ENCODE measurements at places on chromosomes 3 and 15.
A peak's percentile ranks its signal among the peaks of the same experiment; 100 is the strongest.

DNA sequence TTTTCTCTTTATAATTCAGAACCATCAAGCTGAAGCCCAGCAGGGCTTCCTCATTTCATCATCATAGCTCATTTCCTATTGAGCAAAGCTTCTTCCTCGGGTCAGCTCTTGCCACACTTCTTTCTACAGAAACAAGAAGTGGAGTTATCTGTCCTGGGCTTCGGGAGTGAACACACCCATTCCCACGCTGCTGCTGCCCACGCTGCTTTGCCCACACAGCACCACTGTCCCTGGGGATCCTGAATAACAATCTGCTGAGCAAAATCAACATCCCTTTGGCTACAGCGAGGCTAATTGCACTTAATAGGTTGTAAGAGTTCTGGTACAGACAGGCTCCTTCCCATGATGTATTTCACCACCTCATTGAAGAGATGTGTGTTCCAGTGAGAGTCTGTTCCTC is 23.7 kb downstream of the CEP19 start:
- DNase-seq: no peak

- DNase-seq: no peak
Observed at GRCh38 chr3:134359121-134360010, 14.9 kb downstream of the AMOTL2 start.

DNA sequence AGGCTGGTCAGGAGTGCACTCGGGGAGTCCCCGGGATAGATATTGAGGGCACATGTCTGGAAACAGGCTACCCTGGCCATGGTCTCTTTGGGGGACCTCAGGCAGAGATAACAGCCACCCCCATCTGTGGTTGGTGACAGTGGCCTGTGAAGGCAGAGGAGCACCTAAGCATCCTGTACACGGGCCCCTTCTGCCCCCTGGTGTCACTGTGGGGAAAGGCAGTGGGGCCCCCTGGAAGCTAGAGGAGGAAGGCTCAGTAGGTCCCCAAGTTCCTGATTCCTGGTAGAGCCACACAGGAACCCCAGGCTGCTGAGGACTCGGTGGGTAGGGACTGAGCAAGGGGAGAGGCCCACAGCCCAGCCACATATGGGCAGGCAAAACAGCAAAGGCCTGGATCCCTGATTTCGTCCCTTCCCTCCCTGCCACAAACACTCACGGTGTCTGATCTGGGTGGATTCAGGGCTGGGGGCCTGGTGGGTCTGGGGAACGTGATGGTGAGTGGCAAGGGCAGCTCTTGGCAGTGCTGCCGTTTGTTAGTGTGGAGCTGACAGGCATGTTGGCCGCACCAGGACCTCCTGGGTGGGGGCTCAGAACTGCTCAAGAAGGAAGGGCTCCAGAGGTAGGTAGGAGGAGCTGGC is 14.1 kb upstream of the CXCR6 start:
- DNase-seq: no peak

- DNase-seq: no peak
Observed at GRCh38 chr3:169891886-169892285, 19.5 kb upstream of the SAMD7 start.

- no peak for DNase-seq
Observed at GRCh38 chr3:97983933-97984491, 11.8 kb upstream of the RIOX2 start.

DNA sequence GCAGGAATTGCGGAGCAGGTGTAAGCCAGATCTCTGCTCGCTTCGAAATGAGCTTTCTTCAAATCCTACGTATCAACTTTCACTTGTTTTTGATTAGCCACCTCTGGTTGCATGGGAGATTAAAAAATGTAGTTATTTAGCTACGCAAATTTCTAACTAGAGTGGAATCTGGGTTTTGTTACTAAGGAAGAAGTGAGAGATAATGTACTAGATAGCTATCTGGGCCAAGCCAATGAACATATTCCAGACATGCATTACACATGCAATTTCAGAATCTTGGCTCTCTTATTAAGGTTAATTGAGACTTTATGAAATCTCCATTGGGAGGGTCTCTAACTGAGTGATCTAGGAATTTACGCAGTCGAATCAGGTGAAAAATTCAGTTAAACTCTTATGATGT is 765.7 kb downstream of the DIPK2A start:
- DNase-seq: no peak

DNA sequence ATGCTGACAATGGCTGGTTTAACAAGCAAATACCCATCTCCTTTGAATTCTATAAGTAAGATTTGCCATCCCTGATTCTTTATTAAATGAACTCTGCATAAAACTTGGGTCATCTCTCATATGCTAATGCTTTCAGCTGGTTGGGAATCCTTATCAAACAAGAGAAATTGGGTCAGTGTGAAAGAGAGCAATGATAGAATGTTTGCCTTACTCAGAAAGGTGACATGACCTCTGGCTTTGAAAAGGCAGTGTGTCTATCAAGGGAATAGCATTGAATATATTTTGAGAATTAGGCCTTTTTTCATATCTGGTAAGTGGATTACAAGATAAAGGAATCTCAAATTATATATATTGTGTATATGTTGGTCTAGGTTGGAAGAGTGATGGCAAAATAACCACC is 8.7 kb upstream of the SLC7A14 start:
- no peak for DNase-seq

DNA sequence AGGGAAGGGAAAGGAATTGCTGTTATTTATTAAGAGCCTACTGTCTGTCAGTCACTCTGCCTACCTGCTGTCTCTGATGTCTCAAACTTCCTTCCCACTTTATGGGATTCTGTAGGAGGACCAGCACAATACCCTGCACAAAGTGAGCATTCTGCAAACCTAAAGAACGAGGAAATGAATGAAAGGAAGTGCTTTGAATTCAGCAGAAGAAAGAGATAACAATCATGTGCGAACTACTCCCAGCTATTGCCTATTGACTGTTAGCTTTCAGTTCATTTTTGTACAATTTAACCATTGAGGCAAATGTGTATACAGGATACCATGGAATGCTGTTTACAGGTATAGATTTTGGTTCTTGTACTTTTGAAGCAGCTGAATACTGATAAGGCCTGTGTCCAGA is 66.8 kb downstream of the CMSS1 start:
- DNase-seq: no peak

- DNase-seq: no peak
Observed at GRCh38 chr3:119395923-119396358, 67.5 kb downstream of the TMEM39A start.

- DNase-seq: no peak
Observed at GRCh38 chr3:16509721-16510619, 3.5 kb downstream of the RFTN1 start.

DNA sequence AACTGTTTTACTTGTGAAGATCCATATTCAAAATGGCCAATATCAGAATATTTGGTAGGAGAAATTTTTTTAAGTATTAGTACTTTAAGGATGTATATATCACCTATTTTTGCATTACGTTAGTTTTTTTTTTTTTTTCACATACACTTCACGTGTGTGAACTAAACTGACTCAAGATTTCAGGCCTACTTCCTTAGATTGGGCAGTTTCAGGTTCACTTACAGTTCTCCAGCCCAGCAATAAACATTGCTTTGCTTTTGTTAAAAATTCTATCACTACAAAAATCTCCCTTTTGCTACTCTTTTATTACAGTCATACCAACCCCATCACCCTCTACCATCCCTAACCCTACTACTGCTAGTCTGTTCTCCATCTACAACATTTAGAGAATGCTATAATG is 183.6 kb downstream of the KCNH8 start:
- no peak for DNase-seq

DNA sequence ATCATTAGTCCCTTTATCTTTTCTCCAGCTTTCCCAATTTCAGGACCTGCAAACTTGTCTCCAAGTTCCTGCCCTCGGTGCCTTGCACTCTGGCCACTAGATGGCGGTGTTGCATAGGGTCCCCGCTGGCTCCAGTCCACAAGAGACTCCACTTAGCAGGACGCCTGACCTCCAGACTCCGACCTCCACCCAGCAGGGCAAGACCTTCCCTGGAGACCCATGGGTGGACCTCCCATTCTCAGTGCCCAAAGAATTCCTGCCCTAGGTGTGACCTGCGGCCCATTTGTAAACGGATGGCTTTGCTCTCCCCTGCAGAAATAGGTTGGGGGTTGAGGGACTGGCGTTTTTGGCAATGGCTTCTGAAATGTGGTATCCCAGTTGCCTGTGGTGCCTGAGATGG is 82.6 kb downstream of the LSM3 start:
- peak; percentile 44 for DNase-seq

- DNase-seq: no peak
Observed at GRCh38 chr3:29514170-29514569, 233.3 kb downstream of the RBMS3 start.

- no peak for DNase-seq
Observed at GRCh38 chr3:40924559-40925141, 274.7 kb upstream of the CTNNB1 start.

DNA sequence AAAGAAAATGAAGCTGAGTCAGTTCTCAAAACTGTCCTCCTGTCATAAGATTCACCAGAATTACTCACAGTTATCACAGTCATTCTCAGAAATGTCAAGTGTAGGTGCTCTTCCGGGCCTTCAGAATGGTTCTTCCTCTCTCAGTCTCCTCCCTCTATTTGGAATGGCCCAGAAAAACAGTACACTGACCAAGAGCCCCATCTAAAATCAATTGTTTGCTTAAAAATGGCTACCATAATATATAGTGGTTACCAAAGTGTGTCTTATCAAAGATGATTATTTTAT is 99.8 kb downstream of the MECOM start:
- DNase-seq: no peak

GRCh38 chr15:45128971-45129639 is 574 bp downstream of the DUOXA1 start:
- no peak for DNase-seq

DNA sequence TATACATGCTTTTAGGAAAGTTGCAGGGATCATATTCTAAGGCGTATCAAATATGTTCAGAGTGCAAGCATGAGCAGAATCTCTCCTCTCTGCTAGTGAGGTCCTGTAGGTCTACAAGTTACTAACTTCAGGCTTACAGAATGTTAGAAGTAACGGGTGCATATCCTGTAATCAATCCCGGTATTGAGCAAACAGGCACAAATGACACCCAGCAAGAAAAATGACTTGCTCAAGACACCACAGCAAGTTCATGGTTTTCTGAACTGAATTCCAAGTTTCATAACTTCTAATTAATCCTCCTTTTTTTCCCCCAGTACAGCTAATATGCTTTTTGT is 353.9 kb upstream of the TPRG1 start:
- no peak for DNase-seq

DNA sequence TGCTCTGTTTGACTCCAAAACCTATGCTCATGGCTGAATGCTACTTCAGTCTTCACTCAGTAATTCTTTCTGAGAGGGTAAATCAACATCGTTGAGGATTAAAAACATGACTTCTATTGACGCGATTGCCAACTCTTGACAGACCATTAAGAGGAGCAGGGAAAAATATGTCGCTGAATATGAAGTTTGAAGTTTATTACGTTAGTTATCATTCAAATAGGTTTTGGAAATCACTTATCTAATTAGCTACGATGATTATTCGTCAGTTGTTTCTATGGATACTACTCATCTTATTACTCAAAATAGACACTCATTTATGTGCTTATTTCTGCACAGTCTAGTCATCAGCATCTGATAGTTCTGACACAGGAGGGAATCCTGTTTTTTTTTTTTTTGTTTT is 279.2 kb upstream of the TBL1XR1 start:
- no peak for DNase-seq

DNA sequence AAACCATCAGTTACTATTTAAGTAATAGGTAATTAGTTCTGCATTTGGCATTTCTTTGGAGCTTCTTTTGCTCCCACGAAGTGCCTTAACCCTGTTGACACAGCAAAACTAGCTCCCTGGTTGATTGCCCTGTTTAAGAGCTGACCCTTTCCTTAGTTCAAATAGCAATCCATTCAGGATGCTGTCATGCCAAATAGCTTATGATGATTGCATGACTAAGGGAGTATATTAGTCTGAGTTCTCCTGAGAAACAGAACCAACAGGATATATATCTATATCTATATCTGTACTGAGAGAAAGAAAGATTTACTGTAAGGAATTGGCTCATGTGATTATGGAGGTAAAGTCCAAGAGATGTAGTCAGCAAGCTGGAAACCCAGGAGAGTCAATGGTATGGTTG is 50.3 kb upstream of the SPRED1 start:
- DNase-seq: no peak

- no peak for DNase-seq
Observed at GRCh38 chr15:66955001-66955516, 110.3 kb upstream of the SMAD3 start.

GRCh38 chr3:118828351-118828750 is 206.3 kb downstream of the IGSF11 start:
- no peak for DNase-seq

DNA sequence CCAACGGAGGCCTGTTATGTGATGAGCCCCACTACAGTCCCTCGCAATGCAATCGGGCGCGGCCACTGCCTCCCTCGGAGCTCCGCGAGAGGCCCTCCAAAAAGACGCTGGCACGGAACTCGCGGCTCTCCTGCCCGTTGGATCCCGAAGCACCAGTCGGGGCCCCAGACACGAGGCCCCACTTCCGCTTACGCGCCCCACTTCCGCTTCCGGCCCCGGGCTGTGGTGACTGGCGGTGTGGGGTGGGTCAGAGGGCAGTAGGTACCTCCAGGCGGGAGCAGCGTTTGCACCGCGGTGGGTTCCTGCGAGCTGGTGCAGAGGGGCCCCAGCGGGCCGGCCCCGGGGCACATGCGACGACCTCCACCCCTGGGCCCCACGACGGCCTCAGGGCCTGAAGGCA is at the start of gene TOPAZ1:
TSS of gene TOPAZ1 (plus strand) at position 181 of the 400 bp plus-strand sequence. CDS start at position 349, 168 bp downstream.
- DNase-seq: no peak

DNA sequence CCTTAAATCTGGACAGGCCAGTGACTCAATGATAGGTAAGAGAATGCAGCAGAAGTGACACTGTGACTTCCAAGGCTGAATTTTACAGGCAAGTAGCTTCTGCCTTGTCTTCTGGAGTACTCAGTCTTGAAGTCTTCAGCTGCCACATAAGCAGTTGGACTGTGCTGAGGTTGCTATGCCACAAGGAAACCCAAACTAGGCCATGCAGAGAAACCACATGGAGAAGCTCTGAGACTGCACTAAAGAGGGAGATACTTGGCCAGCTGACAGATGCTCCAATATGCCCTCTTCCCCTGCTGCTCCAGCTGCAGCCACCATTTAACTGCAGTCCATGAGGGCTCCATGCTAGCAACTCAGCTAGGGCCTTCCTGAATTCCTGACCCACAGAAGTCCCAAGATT is 119.4 kb upstream of the GADL1 start:
- no peak for DNase-seq

GRCh38 chr15:79978260-79978654 is 7.3 kb upstream of the BCL2A1 start:
- DNase-seq: no peak
